ENCODE measurements at places on chromosomes 16 and 17. TPM values are rescaled to one million over a fixed set of nuclear protein-coding genes. Genes with fewer than 3 reads are reported as not detected.

DNA sequence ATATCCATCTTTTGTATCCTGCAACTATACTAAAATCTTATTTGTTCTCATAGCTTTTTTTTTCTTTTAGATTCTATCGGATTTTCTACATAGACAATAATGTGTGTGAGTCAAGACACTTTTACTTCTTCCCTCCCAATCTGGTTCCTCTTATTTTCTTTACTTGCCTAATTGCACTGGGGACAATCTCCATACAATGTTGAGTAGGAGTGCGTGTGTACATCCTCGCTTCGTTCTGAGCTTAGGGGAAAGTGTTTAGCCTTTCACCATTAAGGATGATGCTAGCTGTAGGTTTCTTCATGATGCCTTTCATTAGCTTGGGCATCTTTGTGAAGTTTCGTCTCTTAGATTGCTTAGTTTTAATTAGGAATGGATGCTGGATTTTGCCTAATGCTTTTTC lies 2.9 kb downstream of the SPATA32 start:
- no peak for DNase-seq
- H3K4me3 ChIP-seq, result no peak overlapping the region
- no peak overlapping the region for H3K27ac ChIP-seq
- H3K36me3 ChIP-seq, result peaks cover 10% of the 10 kb centered on the region
- no peaks in the 10 kb centered on the region for H3K27me3 ChIP-seq
- H3K4me1 ChIP-seq, result peaks cover 30% of the 10 kb centered on the region

DNA sequence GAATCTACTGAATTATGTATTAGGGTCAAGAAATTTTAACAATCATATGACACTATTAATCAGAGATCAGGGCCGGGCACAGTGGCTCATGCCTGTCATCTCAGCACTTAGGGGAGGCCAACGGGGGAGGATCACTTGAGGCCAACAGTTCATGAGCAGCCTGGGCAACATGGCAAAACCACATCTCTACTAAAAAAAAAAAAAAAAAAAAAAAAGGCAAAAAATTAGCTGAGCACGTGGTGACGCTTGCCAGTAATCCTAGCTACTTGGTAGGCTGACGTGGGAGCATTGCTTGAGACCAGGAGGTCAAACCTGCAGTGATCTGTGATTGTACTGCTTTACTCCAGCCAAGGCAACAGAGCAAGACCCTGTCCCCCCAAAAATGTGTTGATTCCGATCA lies 52.5 kb upstream of the CLEC3A start:
- no peak for DNase-seq
- H3K27ac ChIP-seq, result no peak overlapping the region
- no peaks in the 10 kb centered on the region for H3K36me3 ChIP-seq
- no peaks in the 10 kb centered on the region for H3K4me1 ChIP-seq

DNA sequence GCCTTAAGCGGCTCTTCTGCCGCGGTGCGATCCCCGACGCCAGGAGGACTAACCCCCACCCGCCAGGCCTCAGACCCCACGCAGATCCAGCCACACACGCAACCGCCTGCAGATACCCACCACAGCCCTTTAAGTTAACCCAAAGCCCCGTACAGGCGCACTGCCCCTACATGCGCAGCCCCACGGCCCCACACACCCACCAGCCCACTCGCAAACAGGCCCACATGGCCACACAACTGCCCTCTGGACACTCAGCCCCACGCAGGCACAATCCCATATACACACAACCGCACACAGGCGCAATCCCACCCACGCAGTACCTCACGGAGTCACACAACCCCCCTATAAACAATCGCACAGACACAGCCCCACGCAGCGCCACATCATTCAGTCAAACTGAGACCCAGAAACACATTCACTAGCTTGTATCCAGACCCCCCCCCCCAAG lies 41.7 kb downstream of the RAI1 start:
- H3K27me3 ChIP-seq, result peaks cover 25% of the 10 kb centered on the region
- no peak overlapping the region for H3K27ac ChIP-seq
- H3K4me3 ChIP-seq, result peak overlapping the region; percentile 56
- H3K36me3 ChIP-seq, result no peaks in the 10 kb centered on the region

- no peak overlapping the region for H3K4me3 ChIP-seq
- H3K4me1 ChIP-seq, result no peaks in the 10 kb centered on the region
- no peak overlapping the region for H3K27ac ChIP-seq
- H3K36me3 ChIP-seq, result no peaks in the 10 kb centered on the region
- H3K27me3 ChIP-seq, result no peaks in the 10 kb centered on the region
Observed at GRCh38 chr17:31404028-31404949, 12.8 kb downstream of the RAB11FIP4 start.

Gene TP53TG3C
- total RNA-seq, result not detected

Gene CACNB1
- 14.1 TPM for total RNA-seq

Gene LRRC37B
- 16.4 TPM for total RNA-seq

Gene SDK2
- total RNA-seq, result 0.12 TPM

Gene YBX2
- total RNA-seq, result 0.70 TPM

Measured in activated CD4-positive, alpha-beta memory T cell treated with anti-CD3 and anti-CD28 coated beads for 36 hours (primary cell).